ENCODE measurements at places on chromosomes 1 and 21. TPM values are rescaled to one million over a fixed set of nuclear protein-coding genes. Genes with fewer than 3 reads are reported as not detected.
A peak's percentile ranks its signal among the peaks of the same experiment; 100 is the strongest.

GRCh38 chr1:100188617-100189016, 10.6 kb upstream of the LRRC39 start:
- H3K27ac ChIP-seq: no peak overlapping the region
- H3K36me3 ChIP-seq: peaks cover 7% of the 10 kb centered on the region
- peaks cover 3% of the 10 kb centered on the region for H3K4me1 ChIP-seq

The RHD gene
- total RNA-seq: not detected

DNA sequence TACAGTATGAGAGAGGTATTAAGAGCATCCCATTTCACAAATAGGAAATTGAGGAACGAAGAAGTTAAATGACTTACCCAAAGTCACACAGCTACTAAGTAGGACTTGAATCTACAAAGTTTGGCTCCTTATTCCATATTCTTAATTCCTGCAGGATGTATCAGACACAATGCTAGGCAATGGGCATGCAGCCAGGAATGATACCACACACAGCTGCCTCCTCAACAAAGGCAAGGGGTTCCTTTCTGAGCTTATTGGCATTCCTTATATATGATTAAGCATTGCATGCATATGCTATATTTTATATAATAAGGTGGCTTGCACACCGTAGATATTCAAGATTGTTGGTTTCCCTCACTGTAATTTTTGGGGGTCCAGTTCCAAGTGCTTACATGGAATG, 34.2 kb upstream of the JUN start:
- peaks cover 34% of the 10 kb centered on the region for H3K4me1 ChIP-seq
- no peak for DNase-seq
- H3K36me3 ChIP-seq: peaks cover 2% of the 10 kb centered on the region
- no peak overlapping the region for H3K4me3 ChIP-seq
- no peaks in the 10 kb centered on the region for H3K27me3 ChIP-seq

The UHMK1 gene
- total RNA-seq: 60.1 TPM

DNA sequence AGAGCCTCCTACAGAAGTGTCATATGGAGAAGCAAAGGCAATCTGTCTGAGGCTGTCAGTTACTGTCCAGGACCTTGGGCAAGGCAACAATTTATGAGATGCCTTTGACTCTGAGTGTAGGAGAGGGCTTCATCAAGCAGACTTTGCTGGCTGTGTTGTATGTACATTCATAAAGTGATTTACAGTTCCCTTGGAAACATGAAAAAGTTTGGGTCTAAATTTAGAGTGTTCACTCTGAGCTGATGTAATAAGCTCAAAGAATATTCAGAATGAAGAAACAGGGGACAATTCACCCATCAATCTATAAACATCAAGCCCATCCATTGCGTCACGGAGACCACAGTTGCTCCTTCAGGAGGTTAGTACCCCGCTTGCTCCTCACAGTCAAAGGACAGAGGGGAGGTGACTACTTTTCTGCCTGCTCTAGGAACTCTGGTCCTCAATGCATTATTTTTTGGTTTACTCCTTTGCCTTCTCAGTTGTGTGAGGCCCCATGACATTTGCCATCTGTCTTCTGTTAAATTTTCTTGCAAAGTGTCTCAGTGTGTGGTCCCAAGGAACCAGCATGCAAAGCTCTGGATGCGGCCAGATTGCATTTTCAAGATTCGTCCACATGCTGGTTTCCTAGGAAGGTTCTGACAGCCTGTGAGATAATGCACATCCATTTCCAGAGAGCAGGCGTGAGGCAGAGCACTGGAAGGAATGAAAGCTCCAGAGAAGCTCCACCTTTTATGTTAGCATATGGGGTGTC, 241.1 kb upstream of the KIAA0040 start:
- no peaks in the 10 kb centered on the region for H3K36me3 ChIP-seq
- H3K4me3 ChIP-seq: no peak overlapping the region
- no peak overlapping the region for H3K27ac ChIP-seq

The GALE gene
- total RNA-seq: 73.5 TPM

DNA sequence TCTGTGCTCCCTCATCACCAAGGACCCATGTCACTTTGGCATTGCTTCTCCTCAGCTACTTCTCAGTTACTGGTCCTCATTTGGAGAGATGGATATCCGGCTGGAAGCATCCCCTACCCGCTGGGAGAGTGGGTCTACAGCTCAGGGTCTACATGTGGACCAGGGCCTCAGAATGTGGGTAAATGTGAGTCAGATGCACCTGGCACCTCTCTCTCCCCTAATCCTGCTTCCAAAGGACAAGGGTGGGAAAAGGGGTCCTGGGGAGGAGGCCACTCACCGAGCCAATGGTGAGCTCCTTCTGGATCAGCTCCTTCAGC, 908 bp downstream of the S100A6 start:
- H3K27ac ChIP-seq: peak overlapping the region; percentile 98
- peaks cover 69% of the 10 kb centered on the region for H3K4me1 ChIP-seq
- peaks cover 15% of the 10 kb centered on the region for H3K36me3 ChIP-seq
- peak overlapping the region; percentile 92 for H3K4me3 ChIP-seq
- no peak for DNase-seq

The TNFSF4 gene
- 1.9 TPM for total RNA-seq

- no peaks in the 10 kb centered on the region for H3K36me3 ChIP-seq
- H3K4me3 ChIP-seq: no peak overlapping the region
- DNase-seq: no peak
- H3K27me3 ChIP-seq: no peaks in the 10 kb centered on the region
Observed at GRCh38 chr1:13911697-13912619, 212.0 kb downstream of the PRDM2 start.

Measured in activated CD4-positive, alpha-beta T cell treated with anti-CD3 and anti-CD28 coated beads, Interleukin-2, amount 10 ng/mL, durations not matched to agents 24 days and 14 days (primary cell).